ENCODE measurements at places on chromosomes 5 and 9.

GRCh38 chr5:35305336-35306020 lies 75.2 kb upstream of the PRLR start:
- no peak for DNase-seq

DNA sequence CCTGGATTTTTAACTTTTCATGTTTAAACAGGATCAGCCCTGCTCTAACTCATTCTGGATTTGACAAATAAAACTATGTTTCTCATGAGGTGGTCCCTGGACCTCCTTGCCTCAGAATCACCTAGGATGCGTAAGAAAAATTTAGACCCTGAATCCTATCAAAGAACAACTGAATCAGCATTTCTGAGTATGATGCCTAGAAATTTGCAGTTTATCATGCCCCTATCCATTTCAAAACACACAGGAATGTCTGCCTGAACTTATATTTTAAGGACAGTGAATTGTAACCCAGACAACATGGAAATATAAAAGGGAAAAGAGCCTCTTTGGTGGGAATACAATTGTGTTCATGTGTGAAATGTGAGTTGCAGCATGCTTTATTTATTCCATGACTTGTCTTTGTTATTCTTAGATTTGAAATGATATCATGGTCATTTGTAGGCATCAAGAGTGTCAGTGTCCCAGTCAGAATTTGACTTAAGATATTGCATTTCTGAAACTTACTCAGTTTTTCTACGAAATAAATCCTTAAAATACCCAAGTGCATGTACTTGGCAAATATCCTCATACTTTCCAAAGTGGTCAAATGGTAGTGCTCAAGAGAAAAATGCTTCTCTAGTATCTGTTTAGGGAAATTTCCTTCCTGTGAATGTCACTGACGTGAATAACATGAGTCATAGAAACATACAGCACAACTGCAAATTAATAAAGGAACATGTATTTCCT lies 144.3 kb downstream of the GIN1 start:
- DNase-seq: no peak

GRCh38 chr9:69248005-69248404 lies 73.9 kb downstream of the TJP2 start:
- no peak for DNase-seq

DNA sequence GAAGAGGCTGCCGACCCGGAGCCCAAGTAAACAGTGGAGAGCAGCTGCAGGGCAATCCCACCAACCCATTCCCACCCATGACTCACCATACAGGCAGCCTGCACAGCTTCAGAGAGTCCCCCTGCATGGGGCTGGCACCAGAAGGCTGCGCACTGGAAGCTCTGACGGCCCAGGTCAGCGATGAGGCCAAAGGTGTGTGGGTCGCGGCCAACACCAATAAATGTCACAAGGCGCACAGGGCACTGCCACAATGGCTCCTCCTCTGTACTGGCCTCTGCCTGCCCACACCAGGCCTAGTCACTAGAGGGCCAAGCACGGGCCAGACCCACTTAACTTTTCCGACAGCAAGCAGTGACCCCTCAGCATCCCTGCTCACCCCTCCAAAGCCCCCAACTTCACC lies 3.0 kb upstream of the SRA1 start:
- no peak for DNase-seq

DNA sequence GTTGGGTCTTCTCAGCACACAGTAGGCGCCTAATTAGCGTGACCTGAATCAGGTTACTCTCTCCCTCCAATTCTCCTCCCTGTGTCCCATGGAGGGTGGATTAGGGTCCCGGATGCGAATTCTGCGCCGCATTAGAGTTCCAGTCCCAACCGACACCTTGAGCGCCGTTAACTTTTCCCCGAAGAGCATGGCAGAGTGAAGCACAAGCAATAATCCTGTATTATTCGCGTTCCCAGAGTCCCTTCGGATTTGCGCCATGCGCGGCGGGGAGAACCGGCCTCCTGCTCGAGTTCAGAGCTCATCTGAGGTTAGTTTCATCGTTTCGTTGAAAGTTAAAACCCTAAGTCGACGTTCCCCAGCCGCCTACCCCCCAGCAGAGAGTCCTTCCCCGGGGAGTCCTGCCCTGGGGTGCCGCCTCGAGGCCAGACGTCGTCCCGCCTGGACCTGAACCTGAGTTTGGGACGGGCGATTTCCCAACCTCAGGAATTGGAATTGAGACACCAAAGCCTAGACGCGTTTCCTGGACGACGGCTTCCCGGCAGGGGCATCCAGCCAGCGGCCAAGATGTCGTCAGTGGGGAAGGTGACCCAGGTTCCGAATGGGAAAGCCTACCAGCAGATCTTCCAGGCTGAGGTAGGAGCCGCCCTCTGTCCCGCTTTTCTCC lies at the start of gene CCDC180:
TSS of gene CCDC180 (plus strand) at position 160 of the 664 bp plus-strand sequence. CDS start at position 565, 405 bp downstream.
- DNase-seq: no peak

- DNase-seq: no peak
These were observed 81.2 kb upstream of the TRIM32 start for GRCh38 chr9:116605904-116606341.

DNA sequence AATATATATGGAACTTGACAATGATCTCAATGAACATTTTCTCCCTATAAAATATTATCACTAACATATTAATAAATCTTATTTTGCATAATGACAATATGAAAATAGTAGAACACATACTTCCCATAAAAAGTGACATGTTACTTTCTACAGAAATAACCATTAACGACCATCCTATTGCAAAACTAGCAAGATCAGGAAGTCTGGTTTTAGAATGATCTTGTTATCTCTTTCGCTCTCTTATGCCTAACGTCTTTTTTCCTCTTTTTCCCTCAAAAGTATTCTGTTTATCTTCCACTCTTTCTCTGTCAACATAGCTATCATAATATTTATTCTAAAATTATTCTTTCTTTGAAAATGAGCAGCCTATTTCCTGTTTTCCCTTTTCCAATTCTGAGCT lies 21.6 kb upstream of the C5orf46 start:
- no peak for DNase-seq

DNA sequence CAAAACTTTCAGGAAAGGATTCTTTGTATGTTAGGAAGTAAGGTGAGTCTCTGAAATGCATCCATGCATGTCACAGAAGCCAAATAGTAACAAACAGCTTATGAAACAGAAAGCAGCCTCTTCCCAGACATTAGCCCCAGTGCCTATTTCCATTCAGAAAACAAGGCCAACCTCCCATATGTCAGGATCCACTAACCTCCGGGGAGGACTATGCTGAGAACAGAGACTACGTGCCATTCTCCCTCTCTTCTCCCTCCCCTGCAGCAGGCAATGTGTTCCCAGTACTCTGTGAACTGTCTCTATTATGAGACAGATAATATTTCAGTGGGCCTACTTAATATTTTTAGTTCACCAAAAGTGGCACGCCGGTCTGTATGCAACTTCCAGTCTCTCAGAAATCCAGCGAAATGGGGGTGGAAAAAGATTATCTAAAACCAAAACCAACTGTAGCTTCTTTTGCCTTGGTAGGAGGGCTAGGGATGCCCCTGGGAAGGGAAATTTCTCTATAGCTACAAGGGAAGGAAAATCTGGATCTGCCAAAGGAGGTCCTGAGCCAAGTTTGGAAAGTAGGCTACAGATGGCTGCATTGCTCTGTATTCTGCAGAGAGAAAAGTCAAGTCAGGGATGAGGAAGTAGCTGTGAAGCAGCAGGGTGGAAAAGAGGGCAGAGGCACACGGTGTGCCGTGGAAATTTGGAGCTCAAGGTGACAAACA lies 42.0 kb downstream of the VLDLR start:
- no peak for DNase-seq

DNA sequence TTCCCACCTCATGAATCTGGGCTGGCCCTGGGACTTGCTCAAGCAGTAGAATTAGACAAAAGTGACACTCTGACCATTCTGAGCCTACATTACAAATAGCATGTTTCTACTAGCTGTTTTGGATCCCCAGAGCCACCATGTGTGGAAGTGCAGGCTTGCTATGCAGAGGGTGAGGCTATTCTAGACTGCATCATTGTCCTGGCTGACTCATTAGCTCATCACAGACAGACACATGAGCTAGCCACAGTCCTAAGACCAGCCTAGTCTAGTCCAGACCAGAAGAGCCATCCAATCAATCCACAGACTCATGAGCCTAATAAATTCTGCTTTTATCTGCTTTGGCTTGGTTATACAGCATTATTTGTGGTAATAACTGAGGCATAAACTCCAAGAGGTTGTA lies 351.9 kb downstream of the PRELID2 start:
- no peak for DNase-seq

- no peak for DNase-seq
These were observed 34.0 kb upstream of the SPDL1 start for GRCh38 chr5:169549453-169550100.

GRCh38 chr9:30522061-30522460 lies 1862.4 kb upstream of the ACO1 start:
- no peak for DNase-seq

DNA sequence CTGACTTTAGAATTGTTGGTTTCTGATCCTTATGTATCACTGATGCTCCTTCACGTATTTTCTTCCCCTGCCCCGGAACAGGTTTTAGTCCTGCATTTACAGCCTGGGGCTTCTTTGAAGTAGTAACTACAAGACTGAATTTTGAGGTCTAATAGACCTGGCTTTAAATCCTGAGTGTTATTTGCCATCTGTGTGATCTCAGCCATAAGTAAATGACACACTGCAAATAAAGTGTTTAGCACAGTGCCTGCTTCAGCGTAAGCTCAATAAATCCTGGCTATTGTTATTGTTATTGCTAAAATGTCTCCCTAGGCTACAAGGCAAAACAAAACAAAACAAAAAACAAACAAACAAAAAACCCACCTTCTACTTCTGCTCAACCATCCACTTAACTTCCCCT lies 15.6 kb upstream of the LHX6 start:
- DNase-seq: no peak

GRCh38 chr5:147454996-147455677 lies 54.7 kb downstream of the DPYSL3 start:
- DNase-seq: no peak

DNA sequence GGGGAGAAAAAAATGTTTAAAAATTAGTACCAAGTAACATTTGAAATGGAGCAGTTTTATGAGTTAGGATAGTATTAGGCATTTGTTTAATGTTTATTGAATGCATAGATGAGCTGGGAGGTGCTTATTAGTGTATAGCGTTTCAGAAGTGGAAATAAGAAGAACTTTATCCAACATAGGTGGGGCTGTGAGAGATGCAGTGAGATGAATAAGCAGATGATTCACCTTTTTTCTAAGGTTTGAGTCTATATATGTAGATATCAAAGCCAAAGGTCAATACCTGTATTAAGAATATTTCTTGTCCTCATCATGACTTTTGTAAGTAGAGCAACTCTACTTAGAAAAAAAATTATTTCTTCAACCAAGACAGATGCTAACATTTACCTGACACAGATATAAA lies 54.6 kb upstream of the POU4F3 start:
- DNase-seq: no peak

- no peak for DNase-seq
These were observed 41.3 kb downstream of the ZNF366 start for GRCh38 chr5:72465601-72466563.

- DNase-seq: no peak
These were observed 9.9 kb downstream of the CLPTM1L start for GRCh38 chr5:1334831-1335539.

Measured in dorsolateral prefrontal cortex (tissue), 122 donors.